ENCODE measurements at places on chromosomes 7 and 10.

DNA sequence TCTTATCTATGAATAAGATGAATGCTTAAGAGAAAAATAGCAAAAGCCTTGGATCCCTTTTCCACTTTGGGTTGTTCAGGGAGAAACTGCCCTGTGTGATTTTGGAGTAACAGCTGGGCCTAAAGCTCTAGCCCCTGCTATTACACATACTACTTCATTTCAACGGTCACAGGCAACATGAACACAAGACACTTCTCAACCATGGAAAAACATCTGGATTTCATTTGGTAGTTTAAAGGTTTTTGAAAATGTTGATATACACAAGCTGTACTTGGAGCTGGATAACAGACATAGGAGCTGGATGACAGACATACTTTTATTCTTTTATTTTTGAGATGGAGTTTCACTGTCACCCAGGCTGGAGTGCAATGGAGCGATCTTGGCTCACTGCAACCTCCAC lies 2.7 kb upstream of the CHUK start:
- no peak for DNase-seq

GRCh38 chr10:101875068-101875688 lies 31.6 kb upstream of the KCNIP2 start:
- DNase-seq, result no peak

GRCh38 chr7:157273208-157274093 lies 63.4 kb upstream of the DNAJB6 start:
- peak; percentile 30 for DNase-seq

DNA sequence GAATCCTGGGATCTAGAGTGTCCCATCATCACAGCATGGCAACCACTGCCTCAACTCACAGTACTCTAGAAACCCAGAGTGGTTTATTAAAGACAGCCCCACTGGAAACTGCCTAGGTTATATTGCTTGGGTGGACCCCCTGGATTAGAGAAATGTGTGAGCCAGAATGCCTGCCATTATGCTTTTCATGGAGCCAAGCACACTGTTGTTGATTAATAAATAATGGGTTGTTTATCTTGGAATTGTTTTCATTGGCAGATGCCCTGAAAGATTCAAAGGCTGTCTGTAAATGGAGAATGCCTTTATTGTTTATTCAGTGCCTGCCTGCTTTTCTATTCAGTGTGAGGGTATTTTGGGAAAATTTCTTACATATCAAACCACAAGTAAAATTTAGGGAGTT lies 52.1 kb downstream of the GNAI1 start:
- DNase-seq, result no peak

- DNase-seq, result no peak
These were observed 41.3 kb upstream of the INHBA start for GRCh38 chr7:41744161-41744560.

- peak; percentile 83 for DNase-seq
These were observed 8.4 kb downstream of the ETV1 start for GRCh38 chr7:13981070-13981469.

GRCh38 chr7:108637049-108637621 lies 67.5 kb downstream of the DNAJB9 start:
- no peak for DNase-seq

GRCh38 chr7:90351987-90352386 lies 5.5 kb downstream of the GTPBP10 start:
- no peak for DNase-seq

GRCh38 chr7:72445075-72445474 lies 32.9 kb upstream of the CALN1 start:
- DNase-seq, result no peak

DNA sequence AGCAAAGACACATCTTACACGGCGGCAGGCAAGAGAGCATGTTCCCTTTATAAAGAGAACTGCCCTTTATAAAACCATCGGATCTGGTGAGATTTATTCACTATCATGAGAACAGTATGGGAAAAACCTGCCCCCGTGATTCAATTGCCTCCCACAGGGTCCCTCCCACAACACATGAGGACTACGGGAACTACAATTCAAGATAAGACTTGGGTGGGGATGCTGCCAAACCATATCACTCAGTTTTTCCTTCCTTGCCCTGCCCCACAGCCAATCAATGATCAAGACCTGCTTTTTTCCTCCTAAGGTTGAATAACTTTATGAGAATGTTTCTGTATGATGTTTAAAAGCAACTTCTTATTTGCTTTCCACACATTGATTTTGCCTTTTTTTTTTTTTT lies 3.1 kb upstream of the PTPRE start:
- no peak for DNase-seq

GRCh38 chr10:78381107-78381506 lies 347.4 kb downstream of the RPS24 start:
- DNase-seq, result no peak

GRCh38 chr7:12211711-12212485 lies 804 bp downstream of the TMEM106B start:
- DNase-seq, result no peak

DNA sequence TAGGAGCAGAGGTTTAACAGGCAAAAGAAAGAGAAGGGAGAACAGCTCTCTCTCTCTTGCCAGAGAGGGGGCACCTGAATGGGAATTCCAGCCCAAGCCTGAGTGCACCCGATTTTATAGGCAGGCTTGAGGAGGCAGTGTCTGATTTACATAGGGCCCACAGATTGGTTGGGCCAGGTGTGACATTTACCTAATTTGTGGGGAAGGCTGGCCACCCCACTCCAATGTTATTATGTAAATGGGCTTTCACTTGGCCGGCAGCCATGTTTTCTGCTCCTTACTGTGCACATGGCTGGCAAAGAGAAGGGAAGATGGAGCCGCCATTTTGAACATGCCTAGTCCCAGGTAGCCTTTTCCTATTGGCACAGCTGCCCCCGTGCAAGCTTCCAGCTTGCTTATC lies 735.5 kb upstream of the AUTS2 start:
- DNase-seq, result peak; percentile 48

- DNase-seq, result no peak
These were observed 555.0 kb downstream of the TNS3 start for GRCh38 chr7:47026780-47027361.

GRCh38 chr7:25031007-25031406 lies 51.0 kb upstream of the OSBPL3 start:
- DNase-seq, result no peak

- DNase-seq, result no peak
These were observed 162.9 kb downstream of the ARL5B start for GRCh38 chr10:18822156-18822555.

- no peak for DNase-seq
These were observed 97.2 kb downstream of the GRK5 start for GRCh38 chr10:119304541-119304940.

- no peak for DNase-seq
These were observed 29.4 kb upstream of the PPP1R9A start for GRCh38 chr7:94877731-94878670.

GRCh38 chr7:134276951-134277350 lies 39.8 kb downstream of the SLC35B4 start:
- no peak for DNase-seq

DNA sequence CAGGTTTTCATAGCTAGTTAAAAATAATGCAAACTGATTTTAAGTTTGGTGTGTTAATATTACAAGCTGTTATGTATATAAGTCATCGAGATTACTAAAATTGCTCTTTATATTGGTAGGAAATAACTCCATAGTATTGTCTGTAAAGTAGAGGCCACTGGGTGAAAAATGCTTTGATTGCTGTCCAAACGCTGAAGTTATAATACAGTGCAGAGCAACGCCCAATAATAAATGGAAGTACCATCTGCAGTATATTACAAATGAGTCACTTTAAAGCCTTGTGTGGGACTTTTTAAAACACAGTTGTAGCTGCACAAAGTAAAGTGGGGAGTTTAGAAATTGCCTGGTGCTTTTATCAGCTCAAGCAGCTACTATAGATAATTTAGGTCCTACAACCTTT lies 196.1 kb downstream of the NXPH1 start:
- no peak for DNase-seq

- DNase-seq, result no peak
These were observed 163.3 kb upstream of the GLI3 start for GRCh38 chr7:42400211-42400772.

DNA sequence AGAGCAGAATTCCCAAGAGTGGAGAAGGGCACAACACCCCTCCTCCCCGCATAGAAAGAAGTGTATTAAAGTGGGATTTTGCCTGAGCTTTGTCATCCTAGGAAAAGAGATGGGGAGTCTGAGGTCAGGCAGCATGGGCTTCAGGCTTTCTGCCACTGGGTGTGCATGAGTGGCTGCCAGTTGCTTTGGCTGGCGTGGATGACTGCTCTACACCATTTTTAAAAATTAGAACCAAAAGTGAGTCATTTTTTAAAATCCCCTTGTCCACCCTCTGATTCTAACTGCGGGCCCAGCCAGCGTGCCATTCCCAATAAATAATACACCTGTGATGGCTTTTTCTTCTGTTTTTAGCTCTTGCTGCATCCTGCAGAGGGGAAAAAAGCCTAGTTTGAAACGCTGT lies 13.4 kb downstream of the SLC29A3 start:
- DNase-seq, result no peak

GRCh38 chr10:70905071-70906021 lies 17.0 kb upstream of the PCBD1 start:
- DNase-seq, result no peak

- DNase-seq, result no peak
These were observed 12.6 kb upstream of the BET1 start for GRCh38 chr7:94016786-94017185.

DNA sequence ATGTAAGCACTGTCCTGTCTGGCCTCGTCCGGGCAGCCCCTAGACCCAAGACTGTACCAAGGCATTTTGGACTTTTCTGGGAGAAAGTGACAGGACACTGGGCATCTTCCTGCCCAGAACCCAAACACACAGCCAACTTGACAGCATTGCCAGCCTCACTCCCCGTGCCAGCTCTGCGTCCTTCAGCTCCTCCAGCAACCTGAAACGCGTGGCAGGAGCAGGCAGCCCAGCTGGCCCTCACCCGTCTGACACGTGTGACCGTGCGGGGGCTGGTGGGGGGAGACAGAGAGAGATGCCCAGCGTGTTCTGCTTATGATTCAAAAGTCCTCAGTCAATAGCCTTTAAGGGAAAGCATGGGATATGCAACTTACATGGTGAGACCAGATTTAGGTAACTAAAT lies 50.3 kb upstream of the SLC29A3 start:
- DNase-seq, result no peak

GRCh38 chr10:7788639-7789286 lies 786 bp downstream of the ATP5F1C start:
- DNase-seq, result no peak

GRCh38 chr7:51256209-51256781 lies 60.3 kb downstream of the COBL start:
- DNase-seq, result peak; percentile 24

GRCh38 chr10:6035931-6036575 lies 26.1 kb downstream of the IL2RA start:
- DNase-seq, result no peak

DNA sequence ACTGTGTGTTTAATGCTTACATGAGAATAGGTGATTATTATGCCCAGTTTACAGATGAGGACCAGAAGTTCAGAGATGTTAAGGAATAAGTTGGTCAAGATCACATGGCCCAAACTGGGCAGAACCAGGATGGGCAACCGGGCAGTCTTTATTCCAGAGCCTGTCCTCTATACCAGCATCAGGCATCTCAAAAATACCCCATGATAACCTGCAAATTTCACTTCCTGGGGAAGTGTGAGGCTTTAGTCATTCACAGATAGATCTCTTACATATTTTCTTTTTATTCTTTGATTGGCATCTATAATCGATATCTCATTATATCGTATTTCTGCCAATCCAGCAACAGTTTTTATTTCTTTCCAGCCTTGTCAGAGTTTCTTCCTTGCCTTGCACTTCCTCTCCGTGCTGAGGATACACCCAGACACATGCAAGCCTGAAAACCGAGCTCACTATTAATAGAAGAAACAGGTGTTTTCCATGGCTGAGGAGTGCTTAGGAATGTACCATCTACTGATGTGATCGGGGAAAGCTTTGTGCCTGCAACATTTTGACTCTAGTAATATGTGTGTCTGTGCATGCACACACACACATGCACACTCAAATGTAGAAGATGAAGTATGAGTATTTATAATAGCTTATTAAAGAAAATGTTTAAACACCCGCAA lies 82.4 kb downstream of the CREM start:
- no peak for DNase-seq

DNA sequence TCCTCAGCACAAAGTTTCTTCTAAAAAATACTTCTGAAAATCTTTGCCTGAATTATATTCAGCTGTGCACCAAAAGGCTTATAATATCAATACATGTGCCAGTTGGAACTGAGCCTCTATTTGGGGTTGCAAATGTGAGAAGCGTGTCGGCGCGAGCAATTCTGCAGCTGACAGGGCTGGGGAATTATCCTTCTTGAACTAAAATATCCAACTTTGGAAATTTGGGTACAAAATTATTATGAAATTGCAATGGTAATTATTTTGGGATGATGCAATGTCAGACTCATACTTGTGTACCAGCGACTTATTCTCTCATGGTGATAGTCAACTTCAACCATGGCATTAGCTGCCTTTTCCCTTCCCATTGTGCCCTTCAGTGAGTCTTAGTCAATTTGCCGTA lies 507.0 kb upstream of the KLF6 start:
- DNase-seq, result no peak

DNA sequence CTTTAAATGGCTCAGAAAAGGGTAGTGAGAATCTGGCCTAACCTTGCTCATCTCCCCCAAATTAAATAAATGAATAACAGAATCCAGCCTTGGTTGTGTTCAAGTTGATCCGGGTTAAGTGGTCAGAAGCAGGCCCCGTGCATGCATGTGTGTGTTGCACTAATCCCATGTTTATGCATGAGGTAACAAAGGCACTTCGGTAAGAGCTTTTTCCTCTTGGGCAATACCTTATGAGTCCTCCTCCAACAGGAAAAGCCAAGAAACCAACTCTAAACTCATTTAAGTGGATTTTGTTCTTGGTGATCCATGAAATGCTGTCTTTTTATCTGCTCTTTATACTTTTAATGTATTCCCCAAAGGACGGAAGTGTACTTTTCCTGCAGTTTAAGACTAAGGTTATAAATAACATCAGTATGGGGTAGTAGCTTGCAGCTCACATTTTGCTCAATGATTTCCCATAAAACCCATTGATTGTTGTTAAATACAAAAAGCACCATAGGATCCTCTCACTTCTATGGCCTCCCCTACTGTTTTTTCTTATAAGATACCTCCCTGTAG lies 104.9 kb upstream of the YAE1 start:
- DNase-seq, result no peak

GRCh38 chr10:29344073-29344820 lies 55.4 kb downstream of the LYZL1 start:
- DNase-seq, result no peak
